ENCODE measurements at places on chromosomes 6 and 20.

DNA sequence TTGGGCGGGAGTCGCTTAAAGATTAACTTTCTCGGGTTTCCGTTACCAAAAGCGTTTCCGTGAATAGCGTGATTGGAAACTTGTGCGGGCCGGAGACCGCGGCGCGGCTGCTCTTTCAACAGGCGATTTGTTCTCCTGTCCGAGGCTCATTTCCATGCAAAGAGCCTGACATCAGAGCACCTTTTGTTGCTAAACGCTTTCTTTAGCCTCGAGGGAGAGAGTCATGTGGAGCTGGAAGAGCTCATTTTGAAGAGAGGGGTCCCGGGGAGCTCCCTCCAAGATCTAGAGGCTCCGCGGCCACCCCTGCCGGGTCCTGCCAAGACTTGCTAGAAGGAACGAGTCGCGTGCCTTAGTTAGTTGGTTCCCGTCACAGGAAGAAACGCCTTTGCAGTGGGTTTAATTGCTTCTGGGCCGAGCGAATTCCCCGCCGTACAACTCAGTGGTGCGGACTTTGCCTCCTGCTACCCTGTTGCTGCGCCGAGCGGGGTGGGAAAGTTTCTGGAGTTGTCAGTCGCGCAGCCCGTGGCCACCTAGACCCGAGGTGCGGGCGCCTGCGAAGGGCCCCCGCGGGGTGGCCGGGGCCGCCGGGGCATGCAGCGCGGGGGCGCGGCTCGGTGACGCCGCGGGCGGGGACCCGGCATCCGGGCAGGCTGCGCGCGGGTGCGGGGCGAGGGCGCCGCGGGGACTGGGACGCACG is at the start of gene SASH1:
SASH1 (plus strand) TSS at position 489 of the 697 bp plus-strand sequence. CDS start 230 bp downstream, outside the sequence.
- DNase-seq, result no peak

DNA sequence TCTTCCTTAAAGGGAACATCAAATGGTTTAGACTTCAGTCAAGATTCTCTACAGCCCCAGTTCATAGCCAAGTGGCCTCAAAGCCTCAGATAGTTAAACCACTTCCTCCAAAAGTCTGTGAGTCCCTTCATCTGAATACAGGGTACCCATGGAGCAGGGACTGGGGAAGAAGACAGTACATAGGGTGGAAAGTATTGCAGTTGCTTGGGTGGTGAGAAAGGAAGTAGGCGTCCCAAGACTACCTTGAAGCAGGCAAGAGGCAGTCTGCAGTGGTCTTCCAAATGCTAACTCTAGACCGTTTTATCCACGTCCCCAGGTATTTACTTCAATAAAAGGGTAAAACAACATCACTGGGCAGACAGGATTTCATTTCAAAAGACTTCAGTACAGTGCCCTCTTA is 2.0 kb downstream of the FYN start:
- DNase-seq, result peak; percentile 58

DNA sequence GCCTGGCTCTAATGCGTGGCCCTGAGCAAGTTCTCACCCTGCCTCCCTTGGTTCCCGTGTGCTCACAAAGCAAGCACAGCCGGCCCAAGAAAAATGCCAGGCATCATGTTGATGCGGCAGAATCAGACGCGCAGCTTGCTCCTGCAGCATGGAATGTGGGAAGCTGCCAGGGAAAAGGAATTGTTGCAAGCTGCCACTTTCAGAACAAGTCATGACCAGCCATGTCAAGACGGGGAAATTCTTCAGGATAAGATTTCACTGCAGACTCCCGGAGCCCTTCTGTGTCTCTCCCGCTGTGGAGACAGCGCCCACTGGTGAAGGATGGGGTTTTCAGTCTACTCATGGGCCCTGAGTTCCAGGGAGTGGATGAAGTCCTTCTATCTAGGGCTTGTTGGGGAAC is 4.6 kb downstream of the DACT2 start:
- no peak for DNase-seq

DNA sequence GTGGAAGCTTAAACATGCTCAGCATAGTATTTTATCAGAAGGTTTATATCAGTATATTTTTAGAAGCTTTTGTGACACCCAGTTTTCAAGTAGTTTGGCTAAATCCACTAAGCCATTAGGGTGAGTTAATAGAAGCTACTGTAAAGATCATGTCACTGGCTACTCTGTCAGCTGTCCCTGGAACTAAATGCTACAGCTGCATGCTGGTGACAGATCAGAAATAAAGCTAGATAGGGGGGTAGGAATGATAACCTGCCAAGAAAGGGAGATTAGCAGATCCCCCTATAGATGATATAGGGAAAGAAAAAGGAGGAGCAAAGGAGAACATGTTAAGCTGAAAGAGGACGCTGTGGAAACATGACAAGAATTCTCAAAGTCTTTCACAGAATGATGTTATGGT is 363.2 kb downstream of the QKI start:
- DNase-seq, result no peak

- DNase-seq, result no peak
These were observed 61.5 kb downstream of the SYNE1 start for GRCh38 chr6:152575621-152576150.

- DNase-seq, result no peak
These were observed 90.1 kb upstream of the SLC22A16 start for GRCh38 chr6:110566346-110567125.

DNA sequence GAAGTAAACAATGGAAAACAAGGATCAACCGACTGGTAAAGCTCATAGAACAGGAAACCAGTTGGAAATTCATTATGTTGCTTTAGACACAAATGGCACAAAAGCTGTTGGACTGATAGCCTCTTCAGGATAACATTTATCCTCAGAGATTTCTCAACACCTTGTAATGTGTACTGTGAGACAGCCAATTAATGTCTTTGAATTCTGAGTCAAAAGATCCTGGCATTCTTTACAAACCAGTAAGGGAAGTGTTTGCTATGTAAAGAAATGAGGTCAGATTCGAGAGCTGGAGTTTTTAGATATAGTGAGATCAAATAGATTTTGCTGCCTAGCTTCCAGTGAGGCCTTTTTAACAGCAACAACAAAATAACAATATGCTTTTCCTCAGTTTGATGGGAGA is 439.2 kb downstream of the C6orf118 start:
- no peak for DNase-seq

DNA sequence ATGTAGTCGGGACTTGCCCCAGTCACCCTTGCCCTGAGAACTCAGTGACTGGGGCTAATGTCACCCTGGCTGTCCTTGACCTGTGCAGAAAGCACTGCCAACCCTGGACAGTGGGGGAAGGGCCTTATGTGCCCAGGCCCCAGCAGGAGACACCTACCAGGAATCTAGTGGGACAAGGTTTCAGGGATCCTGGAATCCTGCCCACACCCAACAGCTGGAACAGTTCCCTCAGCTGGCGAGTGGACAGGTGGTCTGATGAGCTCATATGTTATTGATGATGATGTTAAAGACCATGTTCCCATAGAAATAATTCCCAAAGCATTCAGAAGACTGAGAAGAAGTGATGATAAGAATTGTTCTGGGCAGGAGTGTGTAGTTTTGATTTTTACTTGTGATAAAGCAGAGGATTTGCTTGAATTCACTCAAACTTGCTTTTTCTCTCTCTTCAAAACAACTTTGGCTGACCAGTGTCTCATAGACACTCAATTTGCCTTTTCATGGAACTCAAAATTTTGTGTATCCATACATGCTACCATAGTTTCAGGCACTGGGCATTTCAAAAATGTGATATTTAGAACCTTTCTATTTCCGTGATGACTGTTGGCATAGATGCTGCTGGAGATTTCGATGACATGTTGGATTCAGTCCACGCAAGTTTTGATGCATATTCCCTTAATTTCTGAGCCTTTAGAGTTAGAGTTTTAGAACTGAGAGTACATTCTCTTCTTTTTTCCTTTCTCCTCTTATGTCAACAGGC is 79.3 kb downstream of the SLC22A3 start:
- DNase-seq, result no peak

DNA sequence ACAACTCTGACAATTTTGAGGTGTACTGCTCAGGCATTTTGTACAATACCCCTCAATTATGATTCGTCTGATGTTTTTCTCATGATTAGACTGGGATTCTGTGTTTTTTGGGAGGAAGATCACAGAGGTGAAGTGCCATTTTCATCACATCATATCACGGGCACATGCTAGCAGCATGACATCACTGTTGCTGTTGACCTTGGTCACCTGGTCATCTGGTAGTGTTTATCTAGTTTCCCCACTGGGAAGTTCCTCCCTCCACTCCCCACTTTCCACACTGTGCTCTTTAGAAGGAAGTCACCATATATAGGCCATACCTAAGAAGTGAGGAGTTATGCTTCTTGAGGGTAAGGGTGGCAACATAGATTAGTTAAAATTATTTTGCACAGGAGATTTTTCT is 20.8 kb downstream of the GCM2 start:
- no peak for DNase-seq

GRCh38 chr6:146914489-146915483 is 289.4 kb upstream of the STXBP5 start:
- no peak for DNase-seq

- no peak for DNase-seq
These were observed 46.2 kb downstream of the LY86 start for GRCh38 chr6:6634735-6635075.

- DNase-seq, result no peak
These were observed 46.4 kb downstream of the UTRN start for GRCh38 chr6:144331491-144331969.

GRCh38 chr6:32192608-32193039 is at the start of gene GPSM3:
Gene GPSM3 (minus strand): TSS chr6:32192643. CDS start chr6:32192513, 130 bp downstream.
- peak; percentile 57 for DNase-seq

DNA sequence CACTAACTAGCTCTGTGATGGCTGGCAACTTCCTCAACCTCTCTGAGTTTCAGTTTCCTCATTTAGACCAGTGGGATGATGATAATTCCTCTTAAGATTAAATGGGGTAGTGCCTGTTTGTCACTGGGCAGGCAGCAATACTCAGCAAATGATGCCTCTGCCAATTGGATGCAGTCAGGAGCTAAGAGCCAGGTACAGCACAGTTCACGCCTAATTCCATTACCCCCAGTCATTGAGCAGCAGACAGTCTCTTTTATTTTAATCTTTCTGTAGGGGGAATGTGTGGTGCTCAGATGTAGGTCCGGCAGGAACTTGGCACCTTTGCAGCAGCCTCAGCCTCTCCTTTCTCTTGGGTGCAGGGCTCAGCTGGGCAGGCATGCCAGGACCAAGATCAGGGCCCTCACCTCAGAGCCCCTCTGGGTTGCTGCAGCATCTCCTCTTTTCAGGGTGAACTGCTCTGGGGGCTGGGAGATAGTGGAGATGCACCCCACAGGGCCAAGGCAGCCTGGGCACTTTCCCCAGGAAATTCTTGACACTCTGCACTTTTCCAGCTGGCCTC is 243.8 kb downstream of the LRFN2 start:
- no peak for DNase-seq

DNA sequence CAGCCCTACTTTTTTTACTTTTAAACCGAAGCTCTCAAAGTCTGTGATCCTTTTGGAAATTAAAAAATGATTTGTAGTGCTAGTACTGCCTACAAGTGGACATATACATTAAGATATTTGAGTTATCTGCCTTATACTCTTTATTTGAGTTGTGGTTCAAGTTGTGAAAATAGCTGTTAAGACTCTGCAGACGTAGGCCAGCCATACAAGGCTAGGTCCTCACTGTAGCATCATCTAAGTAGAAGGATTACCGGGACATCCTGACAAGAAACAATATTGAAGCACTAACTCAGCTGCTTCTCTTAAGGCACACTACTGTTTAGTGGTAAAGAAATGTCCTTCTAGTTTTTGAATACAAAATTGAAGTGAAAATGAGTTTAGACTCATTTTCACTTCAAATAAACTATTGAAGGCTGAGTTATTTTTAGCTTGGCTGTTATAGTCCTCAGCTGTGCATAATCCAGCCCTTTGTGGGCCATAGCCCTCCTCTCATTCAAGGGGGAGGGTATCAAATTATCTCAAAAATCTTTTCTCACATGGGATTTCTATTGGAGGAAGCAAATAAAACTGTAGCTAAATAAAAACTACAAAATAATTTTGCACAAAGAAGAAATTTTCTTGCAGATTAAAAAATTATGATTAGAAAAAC is 68.1 kb downstream of the JAG1 start:
- no peak for DNase-seq

DNA sequence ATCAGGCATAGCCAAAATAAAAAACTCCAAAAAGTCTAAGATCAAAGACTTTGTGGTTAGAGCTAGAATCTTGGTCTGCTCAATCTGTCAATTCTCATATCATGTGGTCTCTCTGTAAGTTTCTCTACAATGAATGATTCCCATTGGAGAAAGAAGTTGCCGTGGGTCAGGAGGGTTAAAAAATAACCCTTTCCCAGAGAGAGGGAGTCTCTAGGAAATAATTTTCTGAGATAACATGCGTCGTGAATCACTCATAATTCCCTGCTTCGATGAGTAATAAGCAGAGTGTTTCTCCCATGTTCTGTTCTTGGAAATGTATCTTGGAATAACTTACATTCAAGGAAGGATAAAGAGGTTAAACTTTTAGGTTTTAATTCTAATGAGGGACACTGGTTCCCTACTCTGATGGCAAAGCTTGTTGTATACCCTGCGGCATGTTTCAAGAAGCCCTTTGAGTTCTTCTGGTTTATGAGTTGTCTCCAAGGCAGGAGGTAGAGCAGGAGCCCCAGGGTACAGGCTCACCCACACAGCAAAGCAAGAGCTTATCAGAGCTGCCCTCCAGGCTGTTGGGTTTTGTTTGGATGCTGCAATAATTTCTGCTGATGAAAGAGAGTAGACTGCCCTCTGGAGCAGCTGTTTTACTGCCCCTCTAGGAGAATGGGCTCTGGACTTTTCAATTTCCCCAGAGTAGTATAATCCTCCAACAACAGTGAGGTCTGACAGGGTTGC is 599.1 kb downstream of the QKI start:
- DNase-seq, result no peak

DNA sequence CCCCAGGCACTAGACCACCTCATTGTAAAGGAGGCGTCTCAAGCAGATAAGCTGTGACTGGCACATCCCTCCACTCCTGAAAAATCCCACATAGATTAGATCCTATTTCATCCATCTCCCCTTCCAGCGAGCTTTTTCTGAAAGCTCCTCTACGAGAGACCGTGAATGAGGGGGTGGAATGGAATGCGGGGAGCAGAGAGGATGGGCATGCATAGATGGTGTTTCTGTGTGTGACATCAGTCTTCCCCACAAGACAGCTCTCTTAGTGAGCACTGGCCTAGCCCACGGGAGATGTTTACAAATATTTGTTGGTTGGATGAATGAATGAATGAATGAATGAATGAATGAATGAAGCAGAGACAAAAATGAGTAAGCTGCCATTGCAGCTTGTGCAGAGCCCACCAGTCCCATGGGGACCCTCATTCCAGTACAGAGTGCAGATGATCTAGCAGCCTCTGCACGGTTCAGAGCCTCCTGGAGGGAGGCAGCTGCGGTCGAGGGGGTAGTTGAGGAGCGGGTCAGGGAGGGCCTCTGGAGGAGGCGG is 98.4 kb downstream of the DLGAP4 start:
- DNase-seq, result no peak

DNA sequence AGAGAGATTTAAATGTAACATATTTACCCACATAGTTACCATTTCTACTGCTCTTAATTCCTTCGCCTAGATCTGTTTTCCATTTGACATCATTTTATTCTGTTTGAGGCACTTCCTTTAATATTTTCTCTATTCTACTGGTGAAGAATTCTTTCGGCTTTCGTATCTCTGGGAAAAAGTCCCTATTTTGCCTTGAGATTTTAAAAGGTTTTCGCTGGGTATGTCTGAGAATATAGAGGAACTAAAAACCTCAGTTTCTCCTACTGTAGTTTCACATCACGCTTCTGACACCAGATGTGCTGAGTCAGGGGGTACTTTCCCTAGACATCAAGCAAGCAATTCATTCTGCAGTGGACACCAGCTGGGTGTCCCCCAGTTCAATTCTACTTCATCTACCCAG is 61.7 kb downstream of the E2F3 start:
- no peak for DNase-seq

Data from naive thymus-derived CD8-positive, alpha-beta T cell (primary cell).